Upper lobe of right lung (tissue), 1 donor: ENCODE measurements at places on chromosomes 7 and 10.

- H3K4me1 ChIP-seq, result no peaks in the 10 kb centered on the region
- no peak overlapping the region for H3K4me3 ChIP-seq
- no peak overlapping the region for H3K27ac ChIP-seq
- peak; percentile 7 for DNase-seq
- H3K36me3 ChIP-seq, result no peaks in the 10 kb centered on the region
Measured at GRCh38 chr10:131144711-131145375, 166.7 kb downstream of the TCERG1L start.

DNA sequence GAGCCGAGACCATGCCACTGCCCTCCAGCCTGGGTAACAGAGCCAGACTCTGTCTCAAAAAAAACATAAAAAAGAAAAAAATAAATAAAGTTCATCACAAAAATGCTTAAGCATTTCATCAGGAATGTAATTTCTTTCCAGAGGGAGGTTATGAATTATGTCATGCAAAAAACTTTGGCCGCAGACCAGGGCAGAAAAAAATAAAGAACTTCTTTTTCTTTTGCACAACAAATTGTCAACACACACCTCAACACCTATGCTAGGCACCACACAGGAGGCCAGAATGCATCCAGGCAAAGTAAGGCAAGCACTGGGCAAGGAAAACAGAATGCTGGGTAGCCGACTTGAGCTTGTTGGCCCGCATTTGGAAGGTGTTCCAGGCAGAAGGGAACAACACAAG is 3.9 kb downstream of the C10orf62 start:
- no peak for DNase-seq
- H3K27ac ChIP-seq, result no peak overlapping the region
- H3K27me3 ChIP-seq, result no peaks in the 10 kb centered on the region
- H3K4me3 ChIP-seq, result no peak overlapping the region
- no peaks in the 10 kb centered on the region for H3K36me3 ChIP-seq
- H3K4me1 ChIP-seq, result no peaks in the 10 kb centered on the region

DNA sequence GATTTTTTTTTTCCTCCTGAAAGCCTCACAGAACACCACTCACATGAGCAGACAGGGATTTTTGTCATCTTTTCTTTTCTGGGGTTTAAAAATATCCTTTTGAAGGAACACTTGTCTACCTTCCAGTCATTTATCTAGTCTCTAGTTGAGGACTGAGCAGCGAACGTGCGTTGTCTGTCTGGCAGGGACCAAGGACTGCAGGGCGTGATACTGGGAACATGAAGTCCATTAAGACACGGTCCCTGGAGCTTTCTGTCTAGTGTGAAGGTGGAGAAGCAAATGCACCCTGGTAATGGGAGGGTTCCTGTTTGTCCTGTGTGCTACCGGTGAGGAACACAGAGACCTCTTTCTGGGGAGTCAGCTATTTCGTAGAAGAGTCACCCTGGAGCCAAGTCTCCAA is 207.4 kb downstream of the TMEM178B start:
- no peak overlapping the region for H3K27ac ChIP-seq
- H3K4me1 ChIP-seq, result no peaks in the 10 kb centered on the region
- no peaks in the 10 kb centered on the region for H3K36me3 ChIP-seq

DNA sequence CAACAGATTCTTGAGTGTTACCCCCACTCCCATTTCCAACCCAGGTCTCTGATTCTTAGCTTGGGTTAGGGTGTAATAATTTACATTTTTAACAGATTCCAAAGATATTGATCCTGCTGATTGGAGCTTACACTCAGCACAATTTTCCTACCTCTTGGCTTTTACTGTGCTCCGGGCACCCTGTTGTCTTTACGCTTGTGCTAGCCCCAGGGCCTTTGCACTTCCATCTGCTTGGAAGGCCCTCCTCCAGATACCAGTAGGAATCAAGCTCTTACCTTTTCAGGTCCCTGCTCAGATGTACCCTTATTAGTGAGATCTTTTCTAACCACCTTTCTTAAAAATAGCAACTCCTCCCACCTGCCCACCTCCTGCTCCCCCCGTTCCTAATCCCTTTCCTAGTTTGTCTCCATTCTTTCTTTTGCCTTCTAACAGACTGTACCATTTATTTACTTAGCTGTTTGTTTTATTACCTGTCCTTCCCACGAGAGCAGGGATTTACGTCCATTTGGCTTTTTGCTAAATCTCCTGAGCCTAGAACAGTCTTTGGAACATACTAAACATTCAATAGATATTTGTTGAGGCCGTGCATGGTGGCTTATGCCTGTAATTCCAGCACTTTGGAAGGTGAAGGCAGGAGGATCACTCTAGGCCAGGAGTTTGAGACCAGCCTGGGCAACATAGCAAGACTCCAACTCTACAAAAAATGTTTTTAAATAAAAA is 316.3 kb downstream of the PRPF18 start:
- no peak for DNase-seq
- no peaks in the 10 kb centered on the region for H3K4me1 ChIP-seq
- no peaks in the 10 kb centered on the region for H3K36me3 ChIP-seq
- no peaks in the 10 kb centered on the region for H3K27me3 ChIP-seq
- no peak overlapping the region for H3K4me3 ChIP-seq

DNA sequence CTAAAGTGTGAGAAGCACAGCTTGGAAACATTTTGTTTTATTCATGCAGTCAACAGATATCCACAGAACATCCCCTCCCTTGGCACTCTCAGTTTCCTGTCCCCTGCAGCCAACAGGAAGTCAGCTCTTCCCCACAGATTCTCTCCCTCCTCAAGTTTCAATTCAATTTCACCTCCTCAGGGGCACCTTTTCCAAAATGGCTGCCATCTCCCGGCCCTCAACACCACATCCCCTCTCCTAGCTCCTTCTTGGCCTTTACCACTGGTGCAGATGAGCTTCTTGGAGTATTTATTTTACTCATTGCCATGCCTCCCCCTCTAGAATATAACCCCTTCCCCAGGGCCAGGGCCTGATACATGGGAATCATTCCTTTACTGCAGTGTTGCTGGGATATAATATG is 94.0 kb downstream of the WDR11 start:
- peaks cover 8% of the 10 kb centered on the region for H3K4me1 ChIP-seq
- H3K27me3 ChIP-seq, result peaks cover 7% of the 10 kb centered on the region
- no peak overlapping the region for H3K4me3 ChIP-seq

DNA sequence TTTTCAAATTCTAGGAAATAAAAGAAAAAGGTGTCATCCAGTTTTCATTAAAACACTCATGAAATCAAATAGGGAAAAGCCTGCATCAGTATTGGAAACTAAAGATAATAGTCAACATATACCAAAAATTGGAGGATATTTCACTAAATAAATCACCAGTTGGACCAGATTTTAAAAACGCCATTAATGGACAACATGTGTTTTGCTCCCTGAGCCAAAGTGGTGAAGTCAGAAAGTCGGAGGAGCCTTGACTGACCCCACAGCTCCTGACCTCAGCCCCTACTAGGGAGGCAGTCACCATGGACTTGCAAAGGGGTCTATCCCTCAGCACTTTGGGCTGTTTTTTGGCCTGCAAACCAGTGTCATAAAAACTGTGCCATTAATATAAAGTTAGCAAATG is 98.3 kb upstream of the SEC61G start:
- H3K36me3 ChIP-seq, result no peaks in the 10 kb centered on the region
- H3K27ac ChIP-seq, result no peak overlapping the region
- H3K27me3 ChIP-seq, result no peaks in the 10 kb centered on the region
- no peak for DNase-seq
- no peak overlapping the region for H3K4me3 ChIP-seq

DNA sequence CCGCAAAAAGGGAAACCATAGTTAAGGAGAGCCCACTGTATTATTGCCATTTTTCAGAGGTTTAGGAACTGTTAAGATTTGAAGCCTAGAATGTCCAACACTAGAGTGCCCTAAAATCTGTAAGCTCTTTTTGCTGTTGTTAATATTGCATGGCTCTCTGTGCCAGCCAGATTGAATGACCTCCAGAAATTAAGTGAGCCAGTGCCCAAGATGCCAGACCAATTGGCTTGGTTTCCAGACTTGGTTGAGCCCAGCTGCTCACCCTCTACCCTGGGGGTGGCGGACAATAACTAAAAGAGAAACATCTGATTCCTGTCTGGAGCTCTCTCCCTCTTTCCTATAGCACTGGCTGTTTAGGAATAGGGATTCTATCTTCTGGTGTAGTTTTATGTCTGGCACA is 340.1 kb downstream of the PHF14 start:
- no peaks in the 10 kb centered on the region for H3K4me1 ChIP-seq
- no peak overlapping the region for H3K27ac ChIP-seq
- H3K36me3 ChIP-seq, result no peaks in the 10 kb centered on the region
- H3K27me3 ChIP-seq, result no peaks in the 10 kb centered on the region

- no peaks in the 10 kb centered on the region for H3K27me3 ChIP-seq
- H3K27ac ChIP-seq, result no peak overlapping the region
- no peaks in the 10 kb centered on the region for H3K36me3 ChIP-seq
Measured at GRCh38 chr10:31949266-31949665, 20.6 kb upstream of the ARHGAP12 start.

GRCh38 chr7:74002474-74003017 is 25.4 kb upstream of the ELN start:
- DNase-seq, result peak; percentile 78
- H3K4me1 ChIP-seq, result peaks cover 8% of the 10 kb centered on the region
- H3K4me3 ChIP-seq, result no peak overlapping the region
- no peaks in the 10 kb centered on the region for H3K36me3 ChIP-seq
- peak overlapping the region; percentile 66 for H3K27ac ChIP-seq

- H3K36me3 ChIP-seq, result no peaks in the 10 kb centered on the region
Measured at GRCh38 chr10:77641788-77642397, 4.3 kb upstream of the KCNMA1 start.

DNA sequence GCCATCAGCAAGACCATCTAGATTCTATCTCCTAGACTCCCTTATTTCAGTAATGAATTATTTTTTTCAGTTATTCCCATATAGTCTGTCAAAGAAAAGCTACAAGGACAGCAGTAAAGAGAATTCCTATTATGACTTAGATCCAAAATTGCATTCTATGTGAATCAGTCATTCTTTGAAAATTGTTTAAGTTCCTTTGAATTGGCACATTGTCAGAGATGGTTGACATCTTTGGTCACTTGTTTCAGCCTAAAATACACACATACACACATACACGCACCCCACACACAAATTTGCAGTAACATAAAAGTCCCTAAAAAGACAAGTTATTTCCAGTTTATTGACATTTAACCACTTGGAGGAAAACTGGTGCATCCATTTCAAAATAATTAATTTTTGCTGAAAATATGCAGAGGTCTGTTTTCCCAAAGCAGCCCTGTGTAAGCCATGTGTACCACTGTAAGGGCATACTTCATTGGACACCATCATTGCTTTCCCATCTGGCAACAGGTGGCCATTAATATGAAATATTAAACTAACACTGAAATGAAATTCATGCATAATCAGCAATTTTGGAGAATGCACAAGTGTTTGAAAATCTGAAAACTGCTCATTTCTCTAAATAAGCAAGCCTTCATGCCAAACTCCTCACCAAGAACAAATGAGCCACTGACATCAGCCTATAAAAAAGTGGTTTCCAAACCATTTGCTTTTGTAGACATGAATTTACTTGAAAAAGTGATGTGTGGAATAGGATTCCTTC is 121.7 kb upstream of the COL1A2 start:
- no peak overlapping the region for H3K4me3 ChIP-seq
- no peaks in the 10 kb centered on the region for H3K36me3 ChIP-seq
- DNase-seq, result no peak
- no peaks in the 10 kb centered on the region for H3K4me1 ChIP-seq
- no peak overlapping the region for H3K27ac ChIP-seq

DNA sequence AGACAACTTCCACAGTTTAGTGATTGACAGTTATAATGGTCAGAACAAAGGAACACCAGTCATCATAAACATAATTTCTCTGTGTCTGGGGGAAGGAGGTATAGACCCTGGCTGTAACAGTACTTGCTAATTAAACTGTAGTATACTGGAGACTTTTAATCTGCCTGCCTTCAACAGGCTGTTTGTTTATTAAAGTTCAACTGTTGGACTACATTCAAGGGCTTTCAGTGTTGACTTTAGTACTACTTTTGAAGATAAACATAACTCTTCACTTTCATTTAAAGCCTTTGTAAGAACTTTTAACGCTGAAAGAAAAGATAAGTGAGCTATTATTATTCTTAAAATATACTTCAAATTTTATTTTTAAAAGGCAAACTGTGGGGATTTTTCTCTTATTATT is 15.5 kb upstream of the PTTG1IP2 start:
- H3K27ac ChIP-seq, result no peak overlapping the region
- H3K36me3 ChIP-seq, result no peaks in the 10 kb centered on the region
- H3K4me1 ChIP-seq, result no peaks in the 10 kb centered on the region
- no peaks in the 10 kb centered on the region for H3K27me3 ChIP-seq
- no peak for DNase-seq
- H3K4me3 ChIP-seq, result no peak overlapping the region

- H3K36me3 ChIP-seq, result peaks cover 60% of the 10 kb centered on the region
- H3K4me3 ChIP-seq, result no peak overlapping the region
- no peaks in the 10 kb centered on the region for H3K27me3 ChIP-seq
- peak; percentile 51 for DNase-seq
Measured at GRCh38 chr7:45726883-45727282, 146.0 kb downstream of the CCDC201 start.

DNA sequence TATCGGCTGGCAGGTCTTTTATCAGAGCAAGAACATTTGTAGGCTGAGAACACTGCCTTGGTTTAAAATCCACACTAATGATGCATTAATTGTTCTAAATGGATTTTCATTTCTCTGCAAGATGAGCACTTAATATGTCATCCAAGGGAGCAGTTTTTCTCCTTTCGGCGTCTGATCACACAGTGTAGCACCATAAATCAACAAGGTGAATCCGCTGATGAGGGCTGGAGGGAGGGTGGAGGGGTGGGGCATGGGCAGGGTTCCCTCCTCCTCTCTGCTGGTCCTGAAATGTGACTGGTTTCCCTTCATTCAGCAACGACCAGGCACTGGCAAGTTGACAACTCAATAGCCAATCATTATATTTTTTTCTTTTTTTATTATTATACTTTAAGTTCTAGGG is 45.6 kb downstream of the ADAM12 start:
- DNase-seq, result no peak
- no peaks in the 10 kb centered on the region for H3K27me3 ChIP-seq
- no peaks in the 10 kb centered on the region for H3K4me1 ChIP-seq
- H3K36me3 ChIP-seq, result no peaks in the 10 kb centered on the region

DNA sequence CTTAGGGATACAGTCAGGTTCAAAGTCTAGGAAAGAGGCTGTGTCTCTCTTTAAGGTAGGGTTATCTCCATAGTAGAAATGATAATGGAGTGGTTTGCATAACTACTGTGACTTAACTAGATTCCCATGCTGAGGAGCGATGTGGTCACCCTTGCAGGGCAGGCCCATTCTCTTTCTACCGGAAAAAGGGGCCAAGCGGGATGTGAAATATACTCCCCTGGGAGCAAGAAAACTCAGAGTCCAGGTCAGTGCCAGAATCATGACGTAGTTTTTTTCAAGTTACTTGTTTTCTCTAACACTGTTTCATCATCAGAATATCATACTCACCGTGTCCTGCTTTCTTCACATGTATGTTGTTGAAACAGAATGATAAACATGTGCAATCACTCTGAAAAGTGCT is 649.0 kb upstream of the ANKRD30A start:
- no peaks in the 10 kb centered on the region for H3K36me3 ChIP-seq
- H3K27ac ChIP-seq, result no peak overlapping the region
- H3K4me3 ChIP-seq, result no peak overlapping the region
- H3K4me1 ChIP-seq, result no peaks in the 10 kb centered on the region
- no peaks in the 10 kb centered on the region for H3K27me3 ChIP-seq
